Neural crest cell (in vitro differentiated cells): ENCODE measurements at places on chromosomes 2 and 18. TPM values are rescaled to one million over a fixed set of nuclear protein-coding genes. Genes with fewer than 3 reads are reported as not detected.

The MFF gene
- total RNA-seq: 84.1 and 94.2 TPM in 2 replicates

The MAPRE3 gene
- 16.3 and 17.5 TPM in 2 replicates for total RNA-seq

The TGFA gene
- total RNA-seq: 1.1 and 1.4 TPM in 2 replicates

The AGAP1 gene
- total RNA-seq: 54.7 and 57.7 TPM in 2 replicates

The TTN gene
- under 0.01 TPM in 2 replicates for total RNA-seq

The POTEI gene
- 1.1 and 1.3 TPM in 2 replicates for total RNA-seq

The HAAO gene
- total RNA-seq: 3.5 and 4.9 TPM in 2 replicates

The TCF7L1 gene
- total RNA-seq: 40.3 and 41.8 TPM in 2 replicates

The SPP2 gene
- total RNA-seq: not detected in 2 replicates

- H3K27ac ChIP-seq: no peak overlapping the region
- H3K36me3 ChIP-seq: no peaks in the 10 kb centered on the region
- H3K4me3 ChIP-seq: no peak overlapping the region
- H3K27me3 ChIP-seq: peaks cover 4% of the 10 kb centered on the region
- peaks cover 5% of the 10 kb centered on the region for H3K4me1 ChIP-seq
- no peak for DNase-seq
Measured at GRCh38 chr2:109208071-109208950, 79.3 kb downstream of the SH3RF3 start.

DNA sequence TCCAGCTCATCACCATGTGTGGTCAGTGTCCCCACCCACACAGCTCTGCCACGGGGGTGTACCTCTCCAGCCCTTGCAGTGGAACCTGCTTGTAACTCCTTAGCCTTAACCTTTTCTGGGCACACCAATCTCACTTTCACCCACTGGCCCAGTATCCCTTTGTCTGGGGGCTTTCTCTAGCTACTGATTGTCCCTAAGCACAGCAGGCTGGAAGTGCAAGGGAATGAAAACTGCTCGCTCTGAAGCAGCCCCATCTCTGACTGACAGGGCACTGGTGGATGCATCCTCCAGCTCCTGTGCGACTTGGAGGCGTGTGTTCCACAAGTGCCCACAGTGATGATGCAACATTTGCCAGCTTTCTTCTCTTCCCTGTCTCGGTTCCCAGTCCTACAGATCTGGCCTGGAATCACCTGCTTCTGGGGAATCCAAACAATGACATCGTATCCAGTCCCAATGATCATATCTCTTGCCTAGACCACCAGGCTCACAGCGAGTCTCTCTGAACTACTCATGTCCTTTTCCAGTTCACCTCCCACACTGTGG is 33.6 kb downstream of the SCTR start:
- H3K4me3 ChIP-seq: no peak overlapping the region
- H3K27ac ChIP-seq: peak overlapping the region; percentile 65
- no peaks in the 10 kb centered on the region for H3K4me1 ChIP-seq
- DNase-seq: no peak
- peaks cover 13% of the 10 kb centered on the region for H3K27me3 ChIP-seq
- no peaks in the 10 kb centered on the region for H3K36me3 ChIP-seq

DNA sequence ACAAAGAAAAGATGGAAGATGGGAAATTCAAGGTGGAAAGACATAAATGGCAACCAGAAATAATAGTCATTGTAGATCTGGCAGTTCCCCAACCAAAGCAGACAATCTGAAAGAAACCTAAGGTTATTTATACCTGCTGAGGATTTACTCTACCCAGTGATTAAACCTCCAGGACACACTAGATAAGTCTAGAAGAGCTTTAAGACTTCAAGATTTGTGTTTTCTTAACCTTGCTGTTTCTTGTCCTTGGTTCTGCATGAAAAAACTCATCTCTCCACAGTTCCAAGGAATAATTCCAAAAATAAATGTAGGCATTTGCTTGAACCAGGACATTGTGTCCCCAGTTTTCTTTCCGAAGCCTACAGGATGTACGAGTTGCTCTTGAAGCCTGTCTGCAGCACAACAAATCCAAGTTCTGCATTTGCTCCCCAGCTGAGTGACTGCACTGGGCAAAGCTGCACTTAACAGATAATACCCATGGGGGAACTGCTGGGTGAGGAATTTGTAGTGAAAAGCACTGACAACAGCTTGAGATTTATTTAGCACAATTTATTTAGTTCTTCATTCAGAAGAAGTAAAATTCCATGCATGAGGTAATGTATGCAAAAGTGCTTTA is 19.8 kb downstream of the DTNA start:
- DNase-seq: no peak
- no peaks in the 10 kb centered on the region for H3K36me3 ChIP-seq
- H3K27me3 ChIP-seq: no peaks in the 10 kb centered on the region
- no peak overlapping the region for H3K4me3 ChIP-seq

DNA sequence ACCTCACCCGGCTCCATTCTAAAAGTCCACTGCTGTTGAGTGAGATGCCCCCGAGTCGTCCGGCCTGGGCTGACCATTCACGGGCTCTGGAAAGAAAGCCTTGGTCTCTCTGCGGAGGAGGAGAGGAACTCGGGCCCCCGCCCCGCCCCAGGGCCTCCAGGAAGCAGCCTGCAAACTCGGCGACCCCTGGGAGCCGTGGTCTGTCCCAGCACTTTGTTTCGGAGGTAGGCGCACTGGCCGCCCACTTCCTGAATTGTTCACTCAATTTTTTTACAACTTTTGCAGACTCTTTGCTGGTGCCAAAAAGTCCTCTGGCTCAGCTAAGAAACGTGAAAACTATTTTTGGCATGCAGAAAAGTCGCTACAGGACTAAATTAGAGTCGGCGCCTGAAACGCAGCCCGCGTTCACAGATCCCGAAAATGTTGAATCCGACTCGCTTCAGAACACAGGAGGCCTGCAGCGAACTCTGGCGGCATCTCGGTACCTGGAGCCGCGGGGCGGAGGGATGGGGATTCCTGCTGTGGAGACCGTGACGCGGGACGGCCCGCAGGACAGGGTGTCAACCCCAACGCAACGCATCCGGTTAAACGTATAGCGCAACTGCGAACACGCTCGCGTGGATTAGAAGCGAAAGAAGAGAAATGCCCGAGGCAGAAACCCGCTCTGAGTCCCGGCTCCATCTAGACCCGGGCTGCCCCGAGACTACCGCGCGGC is 1.5 kb downstream of the PXDN start:
- H3K27me3 ChIP-seq: peaks cover 10% of the 10 kb centered on the region
- H3K36me3 ChIP-seq: peaks cover 19% of the 10 kb centered on the region

DNA sequence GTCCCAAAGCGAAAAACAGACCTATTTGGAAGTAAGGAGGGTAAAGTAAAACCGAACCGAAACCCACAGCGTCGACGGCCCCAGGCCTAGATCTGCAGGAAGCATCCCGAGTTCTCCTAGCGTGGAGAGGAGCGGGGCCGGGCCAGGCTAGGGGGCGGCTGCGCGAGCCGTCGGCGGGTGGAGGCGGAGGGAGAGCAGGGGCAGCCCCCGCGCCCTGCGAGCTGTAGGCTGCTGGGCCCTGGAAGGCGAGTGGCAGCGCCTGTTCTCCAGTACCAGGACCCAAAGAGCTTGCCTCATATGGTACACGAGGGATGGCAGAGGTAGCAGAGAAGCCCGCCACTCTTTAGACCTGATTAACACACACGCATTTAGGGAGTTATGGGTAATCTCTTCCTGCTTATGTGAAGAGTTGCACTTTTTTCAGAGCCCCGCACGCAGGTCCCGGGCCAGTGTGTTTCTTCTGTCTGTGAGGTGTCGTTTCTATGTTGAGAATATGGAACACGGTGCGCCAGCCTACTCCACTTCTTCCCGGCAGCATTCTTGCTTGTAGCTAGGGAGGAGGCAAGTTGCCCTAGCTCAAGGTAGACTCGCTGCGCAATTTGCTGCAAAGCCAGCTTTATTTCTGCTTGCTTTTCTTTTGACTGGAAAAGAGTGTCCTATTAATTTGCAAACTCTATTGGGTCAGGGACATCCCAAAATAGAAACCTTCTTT is 71.1 kb downstream of the ARHGEF33 start:
- no peak overlapping the region for H3K4me3 ChIP-seq
- peaks cover 6% of the 10 kb centered on the region for H3K36me3 ChIP-seq
- no peak overlapping the region for H3K27ac ChIP-seq
- no peak for DNase-seq
- H3K27me3 ChIP-seq: peaks cover 2% of the 10 kb centered on the region

DNA sequence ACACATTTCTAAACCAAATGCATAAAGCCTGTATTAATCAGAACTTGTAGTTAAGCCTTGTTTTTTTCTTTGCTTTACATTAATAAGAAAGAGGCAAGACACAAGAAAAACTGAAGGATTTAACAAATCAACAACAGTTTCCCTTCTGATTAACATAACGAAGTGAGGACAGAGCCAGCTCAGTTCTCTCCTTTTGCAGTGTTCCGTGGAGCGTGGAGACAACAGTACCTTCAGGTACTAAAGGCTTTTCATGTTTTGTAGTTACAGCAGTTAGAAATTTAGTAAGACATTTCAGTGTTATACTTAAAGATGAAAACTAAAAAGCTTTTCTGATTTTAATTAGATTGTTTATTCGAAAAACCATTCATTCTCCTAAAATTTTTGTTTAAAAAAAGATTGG is 115.2 kb downstream of the FMNL2 start:
- H3K36me3 ChIP-seq: peaks cover 4% of the 10 kb centered on the region
- peaks cover 74% of the 10 kb centered on the region for H3K4me1 ChIP-seq
- no peak for DNase-seq
- H3K27ac ChIP-seq: no peak overlapping the region
- no peaks in the 10 kb centered on the region for H3K27me3 ChIP-seq
- H3K4me3 ChIP-seq: no peak overlapping the region

- peak overlapping the region; percentile 35 for H3K4me3 ChIP-seq
- H3K36me3 ChIP-seq: peaks cover 7% of the 10 kb centered on the region
- DNase-seq: peak; percentile 13
- H3K27ac ChIP-seq: peak overlapping the region; percentile 98
- H3K27me3 ChIP-seq: no peaks in the 10 kb centered on the region
- H3K4me1 ChIP-seq: peaks cover 47% of the 10 kb centered on the region
Measured at GRCh38 chr2:200416878-200417277, 93.0 kb downstream of the KCTD18 start.

DNA sequence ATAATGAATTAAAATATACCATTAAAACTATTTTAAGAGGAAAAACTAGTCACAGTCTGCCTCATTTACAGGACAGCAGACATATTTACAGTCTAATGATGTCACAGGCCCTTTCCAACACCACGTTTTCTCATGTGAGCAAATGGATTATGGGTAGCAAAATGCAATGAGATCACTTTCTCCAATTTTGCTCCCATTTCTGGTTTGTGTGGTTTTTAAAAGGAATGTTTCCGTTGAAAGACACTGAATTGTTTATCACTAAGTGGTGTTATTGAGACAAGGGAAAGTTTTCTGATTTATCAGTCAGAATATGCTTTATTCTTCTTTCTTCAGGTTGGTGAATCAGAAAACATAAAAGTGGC is 11.4 kb upstream of the NR4A2 start:
- no peak for DNase-seq
- no peaks in the 10 kb centered on the region for H3K36me3 ChIP-seq
- H3K27me3 ChIP-seq: peaks cover 2% of the 10 kb centered on the region
- H3K27ac ChIP-seq: no peak overlapping the region
- H3K4me3 ChIP-seq: peak overlapping the region; percentile 91

DNA sequence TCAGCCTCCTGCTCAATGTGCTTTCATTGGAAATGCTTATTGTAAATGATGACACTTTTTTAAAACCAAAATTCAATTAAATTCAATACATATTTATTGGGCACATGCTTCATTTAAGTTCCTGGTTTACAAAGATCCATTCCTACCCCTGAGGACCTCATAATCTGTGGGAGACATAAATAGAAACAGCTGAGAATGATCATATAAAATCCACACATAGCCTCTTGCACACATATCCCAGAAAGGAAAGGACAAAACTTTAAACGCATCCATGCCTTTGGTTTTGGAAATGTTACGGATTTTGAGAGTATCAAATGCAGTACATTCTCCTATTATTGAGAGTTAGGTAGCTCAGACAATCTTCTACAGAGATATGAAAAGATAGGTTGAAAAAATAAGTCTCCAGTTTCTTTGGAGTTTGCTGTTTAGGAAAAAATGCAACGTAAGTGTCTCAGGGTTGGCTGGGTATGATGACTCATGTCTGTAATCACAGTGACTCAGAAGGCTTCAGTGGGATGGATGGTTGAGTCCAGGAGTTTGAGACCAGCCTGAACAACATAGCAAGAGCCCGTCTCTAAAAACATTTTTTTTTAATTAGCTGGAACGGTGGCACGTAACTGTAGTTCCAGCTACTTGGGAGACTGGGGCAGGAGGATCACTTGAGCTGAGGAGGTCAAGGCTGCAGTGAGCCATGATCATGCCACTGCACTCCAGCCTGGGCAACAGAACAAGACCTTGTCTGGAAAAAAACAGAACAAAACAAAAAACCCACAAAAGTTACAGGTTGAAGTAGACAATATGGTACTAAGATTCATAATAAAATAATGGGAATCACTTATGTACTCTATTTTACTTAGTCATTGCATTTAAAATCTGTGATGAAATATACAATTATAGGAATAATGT is 3.9 kb upstream of the PRELID3A start:
- no peak for DNase-seq
- peaks cover 17% of the 10 kb centered on the region for H3K4me1 ChIP-seq
- H3K36me3 ChIP-seq: no peaks in the 10 kb centered on the region
- no peak overlapping the region for H3K27ac ChIP-seq
- no peak overlapping the region for H3K4me3 ChIP-seq

GRCh38 chr2:232365621-232366321 is 12.8 kb upstream of the ALPP start:
- no peaks in the 10 kb centered on the region for H3K36me3 ChIP-seq
- H3K4me3 ChIP-seq: no peak overlapping the region
- no peaks in the 10 kb centered on the region for H3K27me3 ChIP-seq
- DNase-seq: peak; percentile 51
- no peak overlapping the region for H3K27ac ChIP-seq

DNA sequence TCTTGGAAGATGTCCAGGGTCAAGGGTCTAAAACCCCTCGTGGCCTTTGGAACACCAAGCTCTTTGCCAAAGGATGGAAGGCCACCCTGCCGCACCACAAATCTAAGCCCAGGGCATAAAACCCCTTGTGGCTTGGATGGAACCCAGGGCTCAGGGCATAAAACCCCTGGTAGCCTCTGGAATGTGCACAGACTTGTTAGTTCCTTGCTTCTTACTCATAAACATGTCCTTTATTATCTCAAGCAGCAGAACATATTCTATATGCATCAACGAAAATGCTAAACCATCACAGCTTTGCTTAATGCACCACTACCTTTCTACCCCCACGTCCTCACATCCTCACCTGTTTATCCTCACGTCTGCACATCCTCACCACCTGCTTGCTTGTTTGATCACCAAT is 998.0 kb downstream of the DSC3 start:
- no peaks in the 10 kb centered on the region for H3K27me3 ChIP-seq
- no peaks in the 10 kb centered on the region for H3K36me3 ChIP-seq
- no peak overlapping the region for H3K27ac ChIP-seq
- H3K4me3 ChIP-seq: no peak overlapping the region
- H3K4me1 ChIP-seq: no peaks in the 10 kb centered on the region

GRCh38 chr18:12694032-12694431 is 8.5 kb downstream of the CEP76 start:
- H3K27ac ChIP-seq: no peak overlapping the region
- no peaks in the 10 kb centered on the region for H3K4me1 ChIP-seq
- no peak for DNase-seq
- H3K4me3 ChIP-seq: no peak overlapping the region
- H3K27me3 ChIP-seq: no peaks in the 10 kb centered on the region
